ENCODE measurements at places on chromosomes 13 and 19.

GRCh38 chr13:53499576-53500133 is 471.0 kb downstream of the OLFM4 start:
- no peak for DNase-seq

DNA sequence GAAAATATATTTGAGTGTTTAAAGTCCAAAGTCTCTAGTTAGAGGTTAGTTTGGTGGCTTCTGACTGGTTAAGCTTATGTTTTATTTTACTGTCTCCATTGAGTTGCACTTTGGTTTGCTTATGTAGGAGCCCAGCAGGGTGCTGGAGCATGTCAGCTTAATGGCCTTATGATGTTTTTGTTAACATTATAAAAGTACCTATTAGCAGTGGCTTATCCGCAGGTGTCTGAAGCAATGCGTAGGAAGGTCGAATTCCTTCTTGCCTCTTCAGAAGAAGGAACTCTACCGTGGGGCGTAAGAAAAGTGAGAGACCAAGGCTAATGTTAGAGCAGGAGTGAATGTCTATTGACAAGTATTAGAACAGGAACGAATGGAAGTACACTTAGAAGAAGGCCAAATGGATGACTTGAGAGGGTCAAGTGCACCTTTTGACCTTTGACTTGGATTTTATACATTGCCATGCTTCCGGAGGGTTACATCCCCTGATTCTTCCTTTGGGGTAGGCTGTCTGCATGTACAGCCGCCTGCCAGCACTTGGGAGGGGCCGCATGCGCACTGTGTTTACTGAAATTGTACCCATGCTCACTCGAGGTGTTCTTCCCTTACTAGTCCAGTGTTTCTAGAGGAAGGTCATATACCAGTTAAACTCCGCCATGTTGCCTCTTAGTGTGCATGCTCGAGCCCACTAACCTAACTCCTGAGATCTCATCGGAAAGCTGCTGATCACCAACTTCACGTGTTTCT is 793.9 kb upstream of the PCDH9 start:
- no peak for DNase-seq

DNA sequence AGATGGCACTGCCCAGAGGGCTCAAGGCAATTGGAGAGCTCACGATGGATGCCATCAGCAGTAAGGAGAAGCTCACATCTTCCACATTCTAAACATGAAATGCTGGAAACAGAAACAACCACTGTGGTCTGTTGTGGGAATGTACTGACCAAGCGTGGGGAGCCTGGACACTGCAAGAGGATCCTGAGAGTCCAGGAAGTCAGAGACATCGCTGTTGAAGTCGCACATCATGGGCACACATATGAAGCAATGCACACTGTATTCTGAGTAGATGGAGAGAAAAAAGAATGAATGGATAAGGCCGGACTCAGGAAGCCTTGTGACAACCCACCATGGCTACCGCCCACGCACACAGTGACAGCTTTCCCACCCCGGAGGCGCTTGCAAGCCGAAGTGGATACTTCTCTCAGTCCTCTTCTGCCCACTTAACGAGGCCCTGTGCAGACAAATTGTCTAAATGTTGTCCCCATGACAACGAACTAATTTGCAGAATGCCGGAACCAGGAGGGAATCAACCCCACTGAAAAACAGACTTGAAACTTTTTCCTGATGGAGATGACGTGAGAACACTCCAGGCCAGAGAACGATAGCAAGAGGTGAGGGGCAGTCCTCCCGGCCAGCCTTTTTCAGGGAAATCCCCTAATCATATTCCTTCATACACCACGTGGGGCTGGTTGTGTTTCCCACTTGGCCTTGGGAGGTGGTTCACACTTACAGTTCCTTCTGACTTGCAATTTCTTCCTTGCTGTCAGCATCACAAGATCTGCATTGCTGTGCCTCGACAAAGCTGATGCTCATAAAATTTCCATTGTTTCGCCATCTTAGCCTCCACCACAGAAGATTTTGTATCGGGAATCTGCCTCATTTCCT is 109.6 kb upstream of the SERP2 start:
- no peak for DNase-seq

- DNase-seq, result no peak
Observed at GRCh38 chr19:35797663-35798062, 15.0 kb downstream of the PRODH2 start.

GRCh38 chr19:32258167-32258566 is 87.2 kb upstream of the ZNF507 start:
- DNase-seq, result no peak

GRCh38 chr13:27375686-27376326 is 48.6 kb upstream of the GTF3A start:
- DNase-seq, result peak; percentile 73

DNA sequence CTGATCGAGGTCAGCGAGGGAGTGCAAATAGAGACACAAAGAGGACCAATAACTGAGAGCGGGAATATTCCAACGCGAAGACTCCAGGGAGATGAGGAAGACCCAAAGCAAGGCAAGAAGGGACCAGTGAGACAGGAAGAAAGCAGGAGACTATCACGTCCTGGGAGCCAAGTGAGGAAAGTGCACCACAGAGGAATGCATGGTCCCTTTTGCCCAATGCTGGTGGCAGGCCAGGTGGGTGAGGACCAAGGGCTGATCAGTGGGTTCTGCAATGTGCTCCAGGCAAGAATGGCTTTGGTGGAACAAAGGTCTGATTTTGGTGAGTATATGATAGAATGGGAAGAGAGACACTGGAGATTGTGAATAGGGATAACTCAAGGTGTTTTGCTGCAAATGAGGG is 25.4 kb downstream of the CHST8 start:
- DNase-seq, result no peak

GRCh38 chr19:39590265-39590664 is 12.1 kb upstream of the LGALS13 start:
- no peak for DNase-seq

DNA sequence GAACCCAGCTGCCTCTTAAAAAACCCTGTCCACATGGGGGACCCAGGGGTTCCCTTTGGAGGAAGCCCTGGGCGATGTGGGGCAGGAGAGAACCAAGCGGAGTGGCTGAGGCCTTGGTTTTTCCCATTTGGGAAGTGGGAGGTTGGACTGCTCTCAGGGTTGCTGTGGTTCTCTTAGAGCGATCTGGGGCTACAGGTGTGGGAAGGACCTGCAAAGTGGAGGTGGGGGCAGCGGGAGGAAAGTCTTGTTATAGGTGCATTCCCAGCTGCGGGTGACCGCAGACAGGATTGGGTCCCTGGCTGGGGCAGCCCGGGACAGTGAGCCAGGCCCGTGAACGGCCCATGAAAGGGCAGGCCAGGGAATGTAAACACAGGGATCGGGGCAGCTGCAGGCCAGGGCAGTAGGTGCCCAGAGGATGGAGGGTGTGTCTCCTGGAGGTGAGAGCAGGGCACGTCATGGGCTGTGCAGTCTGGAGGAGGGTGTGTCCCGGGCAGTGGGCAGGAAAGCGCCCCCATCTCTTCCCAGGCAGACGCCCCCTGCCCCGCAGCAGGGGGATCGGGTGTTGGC is 814 bp downstream of the SLC25A23 start:
- no peak for DNase-seq

GRCh38 chr13:77860507-77860981 is 58.1 kb downstream of the EDNRB start:
- DNase-seq, result no peak

- DNase-seq, result peak; percentile 28
Observed at GRCh38 chr19:46081928-46082727, 41.3 kb upstream of the IGFL4 start.

GRCh38 chr13:30033681-30034457 is 183.5 kb upstream of the UBL3 start:
- DNase-seq, result no peak

DNA sequence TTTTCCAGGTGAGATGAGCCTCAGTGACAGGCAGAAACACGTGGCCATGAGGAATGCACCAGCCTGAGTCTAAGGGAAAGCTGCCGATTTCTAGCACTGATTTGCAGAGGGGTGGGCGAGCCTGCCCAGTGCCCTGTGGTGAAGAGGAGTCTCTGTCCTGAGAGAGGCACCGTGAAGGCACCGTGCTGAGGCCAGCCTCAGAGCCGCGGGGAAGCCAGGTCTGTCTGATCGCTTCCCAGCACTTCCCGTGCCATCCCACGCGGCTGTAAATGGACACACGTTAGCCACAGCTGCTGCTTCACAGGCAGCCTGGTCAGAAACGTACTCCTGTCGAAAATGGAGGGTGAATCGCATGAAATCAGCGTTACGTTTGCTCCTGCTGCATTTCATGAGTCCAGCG is 79.8 kb downstream of the ATP11A start:
- no peak for DNase-seq

DNA sequence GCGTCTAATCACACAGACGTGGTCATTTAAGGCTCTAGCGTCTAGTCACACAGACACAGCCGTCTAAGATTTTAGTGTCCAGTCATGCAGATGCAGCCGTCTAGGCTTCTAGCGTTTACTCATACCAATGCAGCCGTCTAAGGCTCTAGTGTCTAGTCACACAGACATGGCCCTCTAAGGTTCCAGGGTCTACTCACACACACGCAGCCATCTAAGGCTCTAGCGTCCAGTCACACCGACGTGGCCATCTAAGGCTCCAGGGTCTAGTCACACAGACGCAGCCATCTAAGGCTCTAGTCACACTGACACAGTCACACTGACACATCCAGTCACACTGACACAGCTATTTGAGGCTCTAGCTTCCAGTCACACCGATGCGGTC is 55.7 kb downstream of the KLF2 start:
- DNase-seq, result no peak

DNA sequence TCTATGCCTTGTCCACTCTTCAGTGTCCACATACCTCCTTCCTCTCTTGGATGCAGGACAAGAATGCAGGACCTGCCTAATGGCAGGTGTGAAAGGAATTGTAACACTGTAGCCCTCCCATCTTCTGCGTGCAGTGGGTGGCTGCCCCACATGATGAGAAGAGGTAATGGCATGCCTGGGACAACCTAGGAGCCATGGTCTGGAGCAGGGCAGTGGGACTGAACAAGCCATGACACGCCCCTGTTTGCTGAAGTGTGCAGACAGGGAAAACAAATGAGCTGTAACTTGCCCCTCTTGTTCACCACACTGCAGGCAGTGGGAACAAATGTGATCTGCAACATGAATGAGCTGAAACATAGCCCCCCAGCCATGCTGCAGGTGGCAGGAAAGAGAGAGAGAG is 192.2 kb downstream of the PCDH17 start:
- DNase-seq, result no peak

GRCh38 chr13:36436811-36437210 is 4.5 kb downstream of the CCNA1 start:
- no peak for DNase-seq

GRCh38 chr19:10719466-10719961 is 1.6 kb downstream of the DNM2 start:
- no peak for DNase-seq

DNA sequence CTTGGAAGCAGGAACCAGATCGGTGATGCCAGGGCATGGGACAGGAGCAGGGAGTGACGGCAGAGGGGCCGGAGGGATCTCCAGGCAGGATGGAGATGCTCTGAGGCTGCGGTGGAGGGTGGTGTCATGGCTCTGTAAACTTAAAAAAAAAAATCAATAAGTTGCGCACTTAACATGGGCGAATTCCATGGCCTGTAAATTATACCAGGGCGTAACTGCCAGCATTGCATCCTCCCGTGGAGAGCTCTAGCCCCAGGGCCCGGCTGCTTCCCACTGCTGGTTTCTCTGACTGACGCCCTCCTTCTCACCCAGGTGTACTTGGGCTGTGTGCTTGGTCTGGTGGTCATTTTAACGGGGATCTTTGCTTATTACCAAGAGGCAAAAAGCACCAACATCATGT is 8.7 kb downstream of the ATP12A start:
- no peak for DNase-seq

- DNase-seq, result peak; percentile 13
Observed at GRCh38 chr19:32201636-32202051, 143.8 kb upstream of the ZNF507 start.

- DNase-seq, result no peak
Observed at GRCh38 chr19:33505148-33505547, 16.4 kb downstream of the PEPD start.

GRCh38 chr13:40635315-40635995 is 31.0 kb downstream of the FOXO1 start:
- DNase-seq, result no peak

GRCh38 chr13:48302871-48303358 is 636 bp upstream of the RB1 start:
- DNase-seq, result no peak

DNA sequence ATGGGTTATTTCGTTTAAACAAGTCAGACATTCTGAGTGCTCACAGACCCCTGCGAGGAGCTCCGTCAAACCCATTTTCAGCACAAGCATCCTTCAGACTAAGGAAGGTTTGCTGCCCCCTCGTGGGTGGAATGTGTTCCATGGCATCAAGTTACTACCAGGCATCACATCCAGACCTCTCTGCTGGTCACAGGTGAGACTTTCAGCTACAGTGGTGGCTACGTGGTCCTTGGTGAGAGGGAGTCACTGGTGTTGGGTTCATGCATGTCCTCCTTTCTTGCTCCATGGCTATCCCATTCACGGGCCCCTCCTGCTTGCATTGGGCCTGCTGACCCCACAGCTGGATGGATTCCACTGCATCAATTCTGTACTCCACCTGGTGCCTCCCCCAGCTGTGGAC is 9.1 kb upstream of the LILRB5 start:
- DNase-seq, result peak; percentile 78

DNA sequence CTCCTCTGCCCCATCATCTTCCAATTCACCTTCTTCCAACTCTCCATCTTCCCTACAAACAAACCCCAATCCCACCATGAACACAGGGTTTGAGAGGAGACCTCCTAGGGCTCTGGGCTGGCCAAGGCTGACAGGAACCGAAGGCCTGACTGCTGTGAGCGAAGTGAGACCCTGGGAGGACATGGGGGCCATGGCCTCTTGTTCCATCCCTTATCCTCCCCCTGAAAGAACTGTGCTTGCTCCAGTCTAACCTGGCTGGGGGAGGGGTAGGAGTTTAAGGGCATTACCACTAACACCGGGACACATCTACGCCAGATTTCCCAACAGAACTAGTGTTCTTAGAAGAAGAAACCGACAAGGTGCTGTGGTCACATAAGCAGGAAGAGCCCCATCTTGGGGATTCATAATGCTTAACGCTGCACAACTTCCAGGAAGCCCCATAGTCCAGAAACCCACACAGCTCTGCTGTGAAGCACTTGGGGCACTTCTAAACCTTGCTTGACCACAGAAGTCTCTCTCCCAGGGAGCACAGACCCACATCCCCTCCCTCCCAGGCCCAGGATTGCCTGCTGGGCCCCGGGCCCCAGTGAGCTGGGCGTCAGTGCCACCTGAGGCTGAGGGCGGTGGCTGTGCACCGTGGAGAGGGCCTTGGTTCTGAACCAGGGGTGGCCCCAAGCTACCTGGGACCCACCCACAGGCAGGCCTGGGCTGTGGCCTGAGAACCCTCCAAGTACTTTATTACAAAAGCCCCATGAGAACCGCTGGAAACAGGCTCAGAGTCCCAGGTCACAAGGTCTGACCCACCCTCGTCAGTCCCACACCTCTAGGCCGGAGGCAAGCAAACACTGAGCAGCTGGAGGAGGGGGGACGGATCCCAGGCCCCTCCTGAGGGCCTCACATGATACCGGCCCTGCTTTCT is 18.8 kb downstream of the ZC3H4 start:
- peak; percentile 41 for DNase-seq

DNA sequence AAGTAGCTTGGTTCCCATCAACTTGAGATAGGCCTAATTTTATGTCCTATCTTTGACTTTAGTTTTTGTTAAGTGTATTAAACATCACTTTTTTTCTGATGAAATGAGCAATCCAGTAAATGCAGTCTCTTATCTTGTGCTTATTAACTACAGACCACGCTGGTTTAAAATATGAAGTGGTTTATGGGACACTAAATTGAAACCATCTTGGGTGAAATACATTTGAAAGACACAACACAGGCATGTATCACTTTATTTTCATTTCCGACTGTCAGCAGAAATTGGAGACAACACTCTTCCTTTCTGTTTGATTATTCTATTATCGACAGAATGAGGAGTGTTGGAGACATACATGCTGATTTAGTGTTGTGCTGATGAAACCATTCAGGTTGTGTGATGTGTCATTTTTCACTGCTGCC is 447.7 kb downstream of the GPC6 start:
- DNase-seq, result no peak

Data from stimulated activated CD4-positive, alpha-beta T cell treated with anti-CD3 and anti-CD28 coated beads, Interleukin-2, amount 100 ng/mL, for 24 hours (primary cell).